ENCODE measurements at places on chromosomes 7 and 10.
A peak's percentile ranks its signal among the peaks of the same experiment; 100 is the strongest.

DNA sequence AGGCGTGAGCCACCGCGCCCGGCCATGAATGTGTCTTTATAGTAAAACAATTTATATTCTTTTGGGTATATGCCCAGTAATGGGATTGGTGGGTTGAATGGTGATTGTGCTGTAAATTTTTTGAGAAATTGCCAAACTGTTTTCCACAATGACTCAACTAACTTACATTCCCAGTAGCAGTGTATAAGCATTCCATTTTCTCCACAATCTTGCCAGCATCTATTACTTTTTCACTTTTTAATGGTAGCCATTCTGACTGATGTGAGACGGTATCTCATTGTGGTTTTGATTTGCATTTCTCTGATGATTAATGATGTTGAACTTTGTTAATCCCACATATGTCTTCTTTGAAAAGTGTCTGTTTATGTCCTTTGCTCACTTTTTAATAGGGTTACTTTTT, 1187.9 kb downstream of the XPNPEP1 start:
- DNase-seq, result peak; percentile 63

DNA sequence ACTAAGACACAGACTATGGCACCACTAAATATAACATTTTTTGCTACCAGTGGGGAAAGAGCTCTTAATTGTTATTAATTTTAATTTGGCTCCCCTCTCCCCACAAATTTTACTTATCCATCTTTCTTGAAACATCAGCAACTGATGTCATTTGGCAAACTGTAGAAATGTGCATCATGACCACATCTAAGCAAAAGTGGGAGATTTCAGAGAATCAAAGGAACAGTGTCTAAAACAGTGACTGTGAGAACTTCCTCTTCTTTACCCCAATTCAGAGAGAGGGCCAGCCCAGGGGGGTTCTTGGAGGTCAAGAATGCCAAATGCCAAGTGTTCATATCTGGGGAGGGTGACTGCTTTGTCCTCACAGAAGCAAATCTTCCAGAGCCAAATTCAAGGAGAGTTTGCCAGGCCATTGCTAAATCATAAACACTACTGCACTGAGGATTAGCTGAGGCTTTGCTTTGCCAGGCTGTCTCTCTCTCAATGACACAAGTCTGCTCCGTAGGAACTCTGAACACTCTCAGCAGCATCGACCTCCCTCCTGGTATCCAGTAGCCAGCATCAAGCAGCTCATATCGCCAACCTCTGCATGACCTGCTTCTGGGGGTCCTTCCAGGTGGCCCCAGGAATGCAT, 65.6 kb downstream of the ITIH5 start:
- DNase-seq, result no peak

- no peak for DNase-seq
Observed at GRCh38 chr7:96598421-96598820, 111.2 kb downstream of the SEM1 start.

DNA sequence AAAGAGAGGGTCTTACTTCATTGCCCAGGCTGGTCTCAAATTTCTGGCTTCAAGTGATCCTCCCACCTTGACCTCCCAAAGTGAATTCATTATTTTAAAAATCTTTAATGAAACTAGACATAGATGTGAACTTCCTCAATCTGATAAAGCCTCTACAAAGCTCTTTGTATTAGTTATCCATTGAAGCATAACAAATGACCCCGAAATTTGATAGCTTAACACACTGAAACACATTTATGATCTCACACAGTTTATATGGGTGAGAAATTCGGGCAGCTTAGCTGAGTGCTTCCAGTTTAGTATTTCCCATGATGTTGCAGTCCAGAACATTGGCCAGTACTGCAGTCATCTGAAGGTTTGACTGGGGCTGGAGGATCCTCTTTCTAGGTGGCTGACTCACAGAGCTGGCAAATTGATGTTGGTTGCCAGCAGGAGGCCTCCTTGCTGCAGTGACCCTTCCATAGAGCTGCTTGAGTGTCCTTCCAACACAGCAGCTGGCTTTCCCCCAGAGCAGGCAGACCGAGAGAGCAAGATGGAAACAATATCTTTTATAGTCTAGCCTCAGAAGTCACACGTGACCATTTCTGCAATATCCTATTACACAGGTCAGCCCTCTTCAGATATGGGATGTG, 16.6 kb upstream of the WNT8B start:
- DNase-seq, result no peak

- peak; percentile 56 for DNase-seq
Observed at GRCh38 chr10:100186253-100187212, 704 bp upstream of the ERLIN1 start.

DNA sequence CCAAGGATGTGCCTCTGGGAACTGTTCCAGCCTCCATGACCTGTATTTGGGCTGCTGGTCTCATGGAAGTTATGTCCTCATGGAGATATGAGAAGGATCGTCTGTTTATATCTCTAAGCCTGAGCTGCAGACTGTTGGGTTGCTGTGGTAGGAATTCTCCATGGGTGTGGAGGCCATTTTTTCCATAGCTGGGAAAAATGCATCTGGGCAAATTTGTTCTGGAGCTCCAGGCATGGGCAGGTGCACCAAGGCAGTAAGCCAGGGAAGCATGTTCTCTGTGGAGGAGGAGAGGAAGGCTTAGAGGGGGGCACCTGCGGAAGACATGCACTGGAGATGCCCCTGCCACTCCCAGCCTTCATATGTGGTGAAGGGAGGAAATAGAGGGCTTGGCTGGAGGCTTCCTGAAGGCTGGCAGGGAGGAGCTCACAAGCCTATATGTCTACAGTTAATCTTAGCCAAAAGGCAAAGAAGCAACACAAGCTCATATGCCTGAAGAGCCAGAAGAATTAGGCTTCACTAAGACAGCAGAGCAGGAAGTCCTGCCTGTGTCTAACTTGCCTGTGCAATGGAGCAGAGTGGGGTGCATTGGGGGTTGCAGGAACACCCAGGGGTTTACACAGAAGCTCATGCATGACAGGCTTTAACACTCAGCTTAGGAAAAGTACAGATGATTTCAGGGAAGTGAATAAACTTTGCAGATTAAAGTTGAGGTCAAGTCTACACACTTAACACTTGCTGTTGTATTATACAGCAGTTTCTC, 35.1 kb upstream of the CXCL12 start:
- no peak for DNase-seq

- no peak for DNase-seq
Observed at GRCh38 chr10:124966008-124966407, 24.1 kb downstream of the ZRANB1 start.

DNA sequence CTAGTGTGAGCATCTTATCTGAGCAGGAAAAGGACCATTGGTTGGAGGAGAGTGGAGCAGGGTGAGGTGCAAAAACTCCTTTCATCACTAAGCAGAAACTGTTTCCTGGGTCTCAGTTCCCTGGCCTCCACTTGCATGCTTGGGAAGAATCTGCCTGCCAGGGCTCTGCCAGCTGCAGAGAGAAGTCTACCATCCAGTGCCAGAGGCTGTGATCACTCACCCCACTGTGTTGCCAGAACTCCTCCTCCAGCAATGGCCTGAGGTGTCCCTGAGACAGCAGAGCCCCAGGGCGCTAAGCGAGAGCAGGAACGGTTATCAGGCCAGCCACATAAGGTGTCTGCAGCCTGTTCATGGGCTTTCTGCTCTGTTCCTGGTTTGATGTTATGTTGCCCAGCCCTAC, 991.4 kb downstream of the CCSER2 start:
- DNase-seq, result no peak

GRCh38 chr10:123934846-123935245, 43.2 kb upstream of the CPXM2 start:
- DNase-seq, result no peak

GRCh38 chr10:114548662-114549061, 109.4 kb downstream of the ABLIM1 start:
- peak; percentile 38 for DNase-seq

DNA sequence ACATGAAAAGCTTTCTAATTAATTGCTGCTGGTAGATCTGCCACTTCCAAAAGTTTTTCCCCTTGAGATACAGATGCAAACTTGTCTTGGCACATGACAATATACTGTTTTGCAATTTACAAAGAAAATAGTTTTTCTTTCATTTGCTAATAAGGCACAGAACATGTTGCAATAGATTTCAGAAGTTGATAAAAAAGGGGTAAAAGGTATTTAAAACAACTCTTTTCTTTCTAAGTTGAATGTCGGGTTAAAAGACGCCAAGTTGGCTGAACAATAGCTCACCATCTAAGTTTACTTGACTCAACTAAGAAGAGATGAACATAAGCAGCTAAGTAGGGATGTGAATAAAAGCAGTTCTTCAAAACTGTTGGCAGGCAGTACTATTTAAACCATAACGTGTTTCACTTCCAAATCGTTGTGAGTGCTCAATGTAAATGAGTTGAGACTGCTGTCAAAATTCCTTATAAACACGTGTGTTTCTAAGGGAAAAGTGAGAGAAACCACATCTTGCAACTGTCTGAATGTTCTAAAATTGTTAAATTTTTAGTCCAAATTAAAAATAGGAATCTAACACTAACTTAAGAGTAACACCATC, 14.5 kb upstream of the THSD7A start:
- no peak for DNase-seq

DNA sequence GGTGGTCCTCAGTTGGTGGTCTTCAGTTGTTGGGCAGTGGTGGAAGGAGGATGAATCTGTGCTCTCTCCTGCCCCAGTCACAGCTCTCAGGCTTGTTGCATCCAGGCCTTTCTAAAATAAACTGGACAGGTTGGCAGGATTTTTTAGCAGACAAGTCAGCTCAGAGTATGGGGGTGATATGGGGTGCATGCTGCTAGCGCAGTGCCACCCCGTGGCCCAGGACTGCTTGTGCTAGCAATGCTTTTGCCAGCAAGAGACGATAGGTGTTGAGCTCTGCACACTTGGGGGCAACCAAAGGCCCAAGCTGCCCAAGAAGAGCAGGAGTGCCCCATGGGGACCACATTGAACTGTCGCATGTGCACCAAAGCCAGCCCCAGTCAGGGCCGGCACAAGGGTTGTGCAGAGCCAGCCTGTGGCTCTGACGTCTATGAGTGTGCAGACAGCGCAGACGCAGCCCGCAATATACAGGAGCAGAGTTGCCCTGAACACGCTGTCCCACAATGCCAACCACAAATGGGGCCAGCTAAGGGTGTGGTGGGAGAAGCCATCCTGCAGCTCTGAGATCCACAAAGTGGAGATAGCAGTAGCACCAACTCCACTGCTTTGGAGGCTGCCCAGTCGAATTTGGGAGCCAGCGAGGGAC, 49.8 kb upstream of the PDSS1 start:
- no peak for DNase-seq

DNA sequence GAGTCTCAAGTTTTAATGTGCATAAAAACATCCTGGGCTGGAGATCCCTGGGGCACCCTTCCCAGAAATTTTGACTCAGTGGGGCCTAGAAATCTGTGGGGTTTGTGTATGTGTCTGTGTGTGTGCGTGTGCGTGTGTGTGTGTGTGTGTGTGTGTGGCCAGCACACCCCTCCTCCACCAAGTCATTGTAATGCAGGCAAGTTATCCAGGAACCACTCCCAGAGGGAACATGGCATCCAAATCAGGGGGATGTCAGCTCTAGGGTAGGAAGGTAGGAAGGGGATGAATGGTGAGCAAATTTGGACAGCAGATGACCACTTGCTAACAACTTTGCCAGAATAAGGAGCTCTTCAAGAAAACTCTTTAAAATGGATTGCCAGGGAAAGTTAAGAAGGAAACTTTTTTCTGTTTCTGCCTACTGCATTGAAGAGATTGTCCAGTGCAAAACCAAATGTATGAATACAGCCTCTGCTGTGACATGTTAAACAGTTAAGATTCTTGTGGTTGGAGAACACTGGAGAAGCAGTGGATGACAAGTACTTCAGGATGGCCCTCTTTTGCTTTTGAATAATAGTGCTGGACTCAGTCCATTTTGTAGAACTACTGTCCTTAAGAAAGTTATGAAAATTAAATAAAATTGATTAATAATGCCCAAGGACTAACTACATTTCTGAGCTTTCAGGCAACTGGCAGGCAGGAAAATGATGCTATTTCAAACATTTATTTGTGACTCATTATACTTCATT, 12.3 kb downstream of the STAMBPL1 start:
- peak; percentile 85 for DNase-seq

- no peak for DNase-seq
Observed at GRCh38 chr10:75597773-75598440, 166.5 kb downstream of the LRMDA start.

- DNase-seq, result no peak
Observed at GRCh38 chr7:139531094-139531493, 7.6 kb downstream of the CLEC2L start.

GRCh38 chr10:15860692-15861201, 440 bp upstream of the MINDY3 start:
- no peak for DNase-seq

DNA sequence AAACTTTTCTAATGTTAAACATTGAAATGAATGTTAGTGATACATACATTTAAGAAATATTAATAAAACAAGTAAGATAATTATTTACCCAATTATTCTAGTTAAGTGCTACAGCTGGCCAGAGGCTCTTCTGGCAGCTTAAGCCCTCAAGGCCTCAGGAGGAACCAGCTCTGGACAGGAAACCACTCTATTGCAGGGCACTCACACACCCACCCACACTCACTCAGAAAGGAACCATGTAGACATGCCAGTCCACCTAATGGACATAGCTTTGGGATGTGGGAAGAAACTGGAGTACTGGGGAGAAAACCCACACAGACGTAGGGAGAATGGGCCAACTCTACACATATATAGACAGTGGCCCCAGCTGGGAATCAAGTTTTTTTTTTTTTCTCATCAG, 28.2 kb downstream of the UMAD1 start:
- no peak for DNase-seq

DNA sequence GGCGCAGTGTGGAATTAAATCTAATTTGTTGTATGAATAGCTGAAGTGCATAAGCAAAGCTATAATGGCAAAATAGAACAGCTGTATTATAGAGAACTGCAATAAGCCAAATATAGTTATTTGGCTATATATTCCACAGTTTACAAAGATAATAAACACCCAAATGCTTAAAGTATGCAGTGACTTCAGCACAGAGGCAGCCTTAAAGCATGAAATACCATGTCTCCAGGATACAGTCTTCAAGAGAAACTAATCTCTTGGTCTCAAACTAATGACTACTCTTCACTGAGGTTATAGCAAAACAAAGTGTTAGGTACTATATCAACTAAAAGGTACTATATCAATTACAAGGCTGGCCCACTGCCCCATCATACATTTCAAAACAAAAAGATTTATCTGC, 48.0 kb downstream of the NT5C2 start:
- DNase-seq, result peak; percentile 67

- DNase-seq, result peak; percentile 97
Observed at GRCh38 chr10:112958275-112958995, 8.4 kb downstream of the TCF7L2 start.

GRCh38 chr10:22453948-22454591, 108.8 kb downstream of the SPAG6 start:
- DNase-seq, result no peak

GRCh38 chr7:82141427-82141826, 302.1 kb downstream of the CACNA2D1 start:
- DNase-seq, result no peak

GRCh38 chr10:24708081-24708480, 15.6 kb downstream of the ARHGAP21 start:
- DNase-seq, result no peak

GRCh38 chr7:114087653-114088469, 169.1 kb upstream of the PPP1R3A start:
- no peak for DNase-seq

GRCh38 chr10:78178940-78179339, 145.3 kb downstream of the RPS24 start:
- no peak for DNase-seq
